Esophagus muscularis mucosa (tissue), 4 donors: ENCODE measurements at places on chromosomes 7 and 10. TPM values are rescaled to one million over a fixed set of nuclear protein-coding genes. Genes with fewer than 3 reads are reported as not detected.

The OR2A12 gene
- total RNA-seq: not detected

The CUL2 gene
- 22.6 TPM for total RNA-seq

DNA sequence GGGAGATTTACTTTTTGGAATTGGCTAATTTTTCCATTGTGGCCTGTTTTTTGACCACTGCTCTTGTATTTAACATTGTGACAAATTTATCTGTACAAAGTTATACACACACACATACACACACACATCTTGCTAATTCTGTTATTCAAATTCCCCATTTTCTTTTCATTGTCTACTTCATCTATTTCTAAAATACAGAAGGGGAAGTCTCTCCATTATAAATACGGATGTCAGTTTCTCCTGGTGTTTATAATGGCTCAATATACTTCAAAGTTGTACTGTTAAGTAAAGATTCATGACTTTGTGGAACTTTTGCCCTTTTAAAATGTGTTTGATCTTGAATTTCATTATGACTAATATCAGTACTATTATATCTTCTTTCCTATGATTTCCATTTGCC is 81.0 kb downstream of the CNOT4 start:
- no peak for DNase-seq

GRCh38 chr7:110852156-110852940 is 238.6 kb upstream of the LRRN3 start:
- DNase-seq: no peak

DNA sequence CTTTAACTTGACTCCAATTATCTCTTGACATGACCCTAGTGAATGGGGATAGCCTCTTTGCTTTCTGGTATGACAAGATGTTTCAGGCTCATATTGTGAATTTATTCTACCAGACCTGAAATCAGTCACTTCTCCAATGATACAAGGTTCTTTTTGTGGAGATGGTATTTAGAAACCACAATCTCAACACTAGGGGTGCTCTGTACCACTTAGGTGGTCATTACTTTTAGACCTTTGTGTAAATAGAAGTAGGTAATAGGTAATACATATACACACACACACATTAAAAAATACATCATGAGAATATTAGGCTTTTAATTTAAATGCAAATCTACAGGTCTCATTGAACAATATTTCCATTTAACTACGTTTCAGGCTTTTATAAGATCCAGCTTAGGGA is 199.0 kb upstream of the RHOBTB1 start:
- no peak for DNase-seq

- DNase-seq: no peak
Measured at GRCh38 chr7:52114056-52114455, 797.4 kb upstream of the COBL start.

DNA sequence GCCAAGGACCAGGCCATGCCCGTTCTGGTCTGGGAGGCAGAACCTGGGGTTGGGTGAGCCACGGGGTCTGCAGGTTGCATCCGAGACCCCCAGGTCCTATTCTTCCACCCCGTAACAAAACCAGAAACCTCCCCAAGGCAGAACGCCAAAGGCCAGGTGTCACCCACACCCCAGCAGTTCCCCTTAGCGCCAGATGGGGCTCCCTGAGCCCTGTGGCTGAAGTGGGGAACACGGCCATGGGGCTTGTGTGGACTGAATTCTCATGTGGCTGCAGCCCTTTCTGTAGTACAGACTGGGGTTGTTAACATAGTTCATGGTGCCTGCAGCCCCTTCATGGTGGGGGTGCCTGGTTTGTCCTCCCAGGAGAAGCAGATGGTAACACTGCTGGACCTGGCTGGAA is 10.2 kb downstream of the BRI3 start:
- DNase-seq: no peak

The HOXA10 gene
- not detected for total RNA-seq

The TRPV5 gene
- 0.17 TPM for total RNA-seq

- DNase-seq: no peak
Measured at GRCh38 chr7:36281945-36282717, 107.5 kb upstream of the ANLN start.

The OR6V1 gene
- not detected for total RNA-seq

The ZKSCAN1 gene
- total RNA-seq: 22.7 TPM

DNA sequence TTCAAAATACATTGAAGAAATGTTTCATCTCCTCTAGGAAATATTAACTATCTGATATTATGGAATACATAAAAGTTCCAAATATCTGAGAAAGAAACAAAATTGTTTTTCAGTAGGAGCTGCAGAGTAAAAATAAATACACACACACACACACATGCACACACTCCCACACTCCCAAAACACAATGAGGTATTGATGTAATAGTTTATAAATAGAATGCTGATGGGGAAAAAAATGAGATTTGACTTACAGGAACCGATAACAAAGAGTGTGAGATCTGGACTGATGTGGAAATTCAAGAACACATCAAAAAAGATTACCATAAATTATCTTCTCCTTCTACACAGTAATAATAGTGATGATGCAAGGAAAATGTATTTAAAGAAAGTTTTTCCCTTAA is 438.0 kb upstream of the CELF2 start:
- DNase-seq: no peak

The GATA3 gene
- total RNA-seq: not detected

GRCh38 chr7:140940898-140941297 is 16.2 kb upstream of the BRAF start:
- DNase-seq: no peak

GRCh38 chr7:114722562-114722961 is 199.3 kb upstream of the MDFIC start:
- no peak for DNase-seq

The DRGX gene
- not detected for total RNA-seq

DNA sequence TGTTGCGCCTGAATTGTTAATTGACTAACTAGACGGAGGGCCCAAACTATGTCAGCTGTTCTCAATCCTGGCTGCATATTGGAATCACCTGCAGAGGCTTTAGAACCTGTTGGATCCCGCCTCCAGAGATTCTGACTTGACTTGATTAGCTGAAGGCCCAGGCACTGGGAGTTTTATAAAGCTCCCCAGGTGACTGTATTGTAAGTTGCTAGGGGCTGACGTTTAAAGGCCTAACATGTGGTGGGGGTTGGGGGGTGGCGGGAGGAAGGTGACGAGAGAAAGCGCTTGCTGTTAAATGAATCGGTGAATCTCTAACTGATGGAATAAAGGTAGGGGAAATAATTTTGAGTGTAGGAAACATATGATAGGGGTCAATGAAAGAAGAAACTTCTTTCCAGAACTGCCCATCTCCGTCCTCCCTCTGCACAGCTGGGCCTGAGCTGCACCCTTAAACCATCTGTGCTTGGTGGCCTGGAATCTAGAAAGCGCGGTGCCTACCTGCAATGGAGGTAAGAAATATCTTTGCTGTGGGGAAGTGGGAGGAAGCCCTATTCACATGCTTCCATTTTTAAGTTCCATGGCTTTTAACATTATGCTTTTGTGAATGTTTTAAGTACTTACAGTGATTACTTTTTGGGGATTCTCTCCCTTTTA is 225.0 kb upstream of the FAM3C start:
- no peak for DNase-seq

DNA sequence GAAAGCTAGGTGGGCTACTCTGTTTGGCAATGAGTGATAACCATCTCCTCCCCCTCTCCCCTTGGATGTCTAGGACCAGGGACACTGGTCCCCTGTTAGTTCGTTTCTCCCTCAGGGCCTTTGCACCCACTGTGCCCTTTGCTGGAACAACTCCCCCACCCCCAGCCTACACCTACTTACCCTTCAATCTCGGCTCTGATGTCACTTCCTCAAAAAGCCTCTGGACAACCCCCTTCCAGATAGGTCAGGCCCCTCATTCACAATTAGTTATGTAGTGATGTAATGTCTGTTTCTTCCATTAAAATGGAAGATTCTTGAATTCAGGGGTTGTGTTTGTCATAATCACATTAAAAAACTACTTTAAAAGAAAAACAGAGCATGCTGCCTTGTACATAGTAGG is 152.9 kb downstream of the SNX10 start:
- no peak for DNase-seq

- no peak for DNase-seq
Measured at GRCh38 chr7:16594676-16595075, 50.9 kb downstream of the ANKMY2 start.

- DNase-seq: no peak
Measured at GRCh38 chr7:51961804-51962203, 645.2 kb upstream of the COBL start.

GRCh38 chr7:149875396-149875795 is 1.6 kb downstream of the ATP6V0E2 start:
- peak; percentile 83 for DNase-seq

- no peak for DNase-seq
Measured at GRCh38 chr10:100733329-100733728, 12.1 kb upstream of the PAX2 start.

DNA sequence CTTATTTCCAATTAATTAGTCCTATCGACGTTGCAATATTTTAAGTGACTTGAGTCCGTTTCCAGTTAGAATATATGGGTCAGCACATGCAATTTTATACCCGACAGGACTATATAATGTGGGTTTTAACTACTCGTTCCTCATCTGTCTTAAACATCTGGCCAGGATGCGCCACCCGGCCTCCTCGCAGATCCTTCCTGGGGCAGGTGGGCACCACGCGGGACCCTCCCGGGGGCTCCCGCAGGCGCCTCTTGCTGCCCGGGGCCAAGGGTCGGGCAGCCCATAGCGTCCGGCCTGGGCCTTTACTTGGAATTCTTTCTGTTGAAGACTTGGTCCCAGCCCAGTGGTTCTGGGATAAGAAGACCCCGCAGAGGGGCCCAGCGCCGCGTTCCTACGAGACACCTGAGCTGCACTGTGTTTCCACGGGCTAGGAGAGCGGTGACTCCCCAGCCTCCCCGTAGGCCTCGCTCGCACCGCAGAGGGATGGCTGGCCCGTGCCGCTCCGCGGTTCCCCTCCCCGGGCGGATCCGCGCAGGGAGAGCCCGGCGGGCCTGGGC is 10.1 kb upstream of the MNX1 start:
- DNase-seq: no peak

DNA sequence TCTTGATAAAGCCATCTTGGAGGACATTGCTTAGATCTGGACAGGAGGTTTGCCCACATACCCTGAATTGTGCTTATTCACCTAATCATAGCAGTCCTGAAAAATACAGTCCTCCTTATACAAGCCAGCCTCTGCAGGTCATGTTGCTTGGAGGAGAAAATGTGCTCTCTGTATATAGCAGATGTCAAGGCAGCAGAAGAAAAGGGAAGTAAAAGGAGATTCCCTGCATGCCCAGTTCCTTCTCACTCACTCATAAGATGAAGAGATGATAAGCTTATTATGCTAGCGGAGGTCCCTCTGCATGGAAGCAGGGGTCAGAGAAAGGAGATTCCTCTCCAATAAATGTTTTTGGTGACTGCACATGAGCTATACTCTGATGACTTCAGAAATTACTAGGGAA is 458.8 kb upstream of the ZMIZ1 start:
- DNase-seq: no peak

The PRSS37 gene
- total RNA-seq: not detected

- peak; percentile 83 for DNase-seq
Measured at GRCh38 chr7:23529262-23529859, 2.4 kb downstream of the TRA2A start.

- no peak for DNase-seq
Measured at GRCh38 chr7:68015978-68016532, 1019.4 kb downstream of the TYW1 start.

GRCh38 chr7:146554556-146554955 is 438.0 kb downstream of the CNTNAP2 start:
- DNase-seq: no peak

DNA sequence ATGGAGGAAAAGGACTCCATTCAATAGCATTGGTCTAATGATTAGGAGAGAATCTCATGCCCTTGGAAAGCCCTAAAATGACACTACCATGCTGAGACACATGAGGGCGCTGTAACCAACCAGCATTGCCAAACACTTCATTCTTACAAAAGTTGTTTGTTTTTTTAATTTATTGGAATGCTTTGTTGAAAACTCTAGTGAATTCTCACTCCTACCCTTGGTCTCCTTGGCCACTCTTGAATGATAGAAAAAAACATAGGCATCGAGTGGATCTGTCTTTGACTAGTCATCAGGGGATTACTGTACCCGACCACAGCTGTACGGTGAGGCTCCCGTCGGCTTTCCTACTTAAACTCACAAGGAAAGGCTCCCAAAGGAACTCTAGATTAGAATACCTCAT is 29.3 kb upstream of the ADD3 start:
- DNase-seq: no peak

DNA sequence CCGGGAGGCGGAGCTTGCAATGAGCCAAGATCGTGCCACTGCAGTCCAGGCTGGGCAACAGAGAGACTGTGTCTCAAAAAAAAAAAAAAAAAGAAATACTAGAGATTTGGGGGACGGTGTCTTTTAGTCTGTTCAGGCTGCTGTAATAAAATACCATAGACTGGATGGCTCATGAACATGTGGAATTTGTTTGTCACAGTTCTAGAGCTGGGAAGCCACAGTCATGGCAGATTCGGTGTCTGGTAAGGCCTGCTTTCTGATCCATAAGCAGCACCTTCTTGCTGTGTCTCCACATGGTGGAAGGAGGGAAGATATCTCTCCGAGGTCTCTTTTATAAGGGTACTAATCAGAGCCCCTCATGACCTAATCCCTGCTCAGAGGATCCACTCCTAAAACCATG is 102.7 kb upstream of the MKLN1 start:
- no peak for DNase-seq

DNA sequence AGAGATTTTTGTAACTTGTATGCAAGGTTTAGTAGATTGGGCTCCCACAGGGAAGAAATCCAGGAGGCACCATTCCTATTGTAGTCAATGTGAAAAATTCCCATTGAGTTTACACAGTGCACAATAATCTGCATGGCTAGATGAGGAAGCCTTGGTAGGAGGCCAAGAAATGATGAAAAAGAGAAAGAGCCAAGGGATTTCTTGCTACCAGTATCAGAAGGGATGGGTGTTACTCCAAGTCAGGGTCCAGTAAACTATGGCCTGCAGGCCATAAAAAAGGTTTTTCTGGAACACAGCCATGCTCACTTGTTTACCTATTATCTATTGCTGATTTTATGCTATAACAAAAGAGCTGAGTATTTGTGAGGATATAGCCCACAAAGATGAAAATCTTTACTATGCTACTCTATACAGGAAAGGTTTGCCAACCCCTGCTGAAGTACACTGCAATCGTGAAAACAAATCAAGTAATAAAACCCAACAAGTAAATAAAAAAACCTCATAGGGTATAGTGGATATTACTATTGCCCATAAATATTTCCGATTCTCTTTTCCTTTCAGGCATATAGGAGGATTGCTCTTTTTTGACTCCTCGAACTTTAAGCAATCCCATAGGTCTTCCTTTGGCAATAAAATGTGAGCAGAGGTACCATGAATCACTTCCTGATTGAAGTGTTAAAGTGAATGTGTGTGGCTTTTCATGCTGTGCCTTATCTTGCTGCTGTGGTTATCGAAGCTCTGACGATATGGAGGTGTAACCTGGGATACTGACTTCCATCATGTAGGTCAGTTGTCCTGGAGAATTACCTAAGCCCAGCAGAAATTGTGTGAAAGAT is 256.3 kb upstream of the MAGI2 start:
- DNase-seq: no peak
